Stimulated activated CD4-positive, alpha-beta T cell treated with anti-CD3 and anti-CD28 coated beads, Interleukin-15, amount 100 ng/mL, for 24 hours (primary cell): ENCODE measurements at places on chromosomes 5 and 9.
A peak's percentile ranks its signal among the peaks of the same experiment; 100 is the strongest.

DNA sequence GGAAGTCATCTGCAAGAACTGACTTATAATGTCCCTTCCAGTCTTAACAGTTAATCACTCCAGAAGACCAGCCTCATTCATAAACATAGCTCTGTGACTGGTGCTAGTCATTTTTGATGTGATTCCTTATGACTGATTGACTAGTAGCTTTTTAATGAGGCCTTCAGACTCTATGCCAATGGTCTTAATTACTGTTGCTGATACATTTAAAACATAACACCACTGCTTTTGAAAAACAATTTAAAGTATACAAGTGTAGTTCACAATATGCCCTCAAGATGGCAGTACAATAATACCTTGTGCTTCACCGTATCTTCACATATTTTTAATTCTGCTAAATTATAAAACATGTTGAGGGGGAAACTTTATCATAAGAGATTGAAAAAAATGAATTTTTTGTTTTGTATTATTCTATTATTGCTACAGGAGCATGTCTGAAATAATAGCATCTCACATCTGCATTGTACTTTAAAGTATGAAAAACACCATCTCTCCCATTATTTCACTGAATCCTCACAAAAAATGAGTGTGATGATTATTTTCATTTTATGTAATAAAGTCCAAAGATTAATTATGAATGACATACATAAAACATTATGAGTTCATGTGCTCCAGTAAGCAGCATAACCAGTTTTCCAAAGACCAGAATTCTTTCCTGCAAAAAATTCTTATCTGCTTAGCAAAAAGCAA is 55.2 kb upstream of the SHISAL2B start:
- DNase-seq = no peak

DNA sequence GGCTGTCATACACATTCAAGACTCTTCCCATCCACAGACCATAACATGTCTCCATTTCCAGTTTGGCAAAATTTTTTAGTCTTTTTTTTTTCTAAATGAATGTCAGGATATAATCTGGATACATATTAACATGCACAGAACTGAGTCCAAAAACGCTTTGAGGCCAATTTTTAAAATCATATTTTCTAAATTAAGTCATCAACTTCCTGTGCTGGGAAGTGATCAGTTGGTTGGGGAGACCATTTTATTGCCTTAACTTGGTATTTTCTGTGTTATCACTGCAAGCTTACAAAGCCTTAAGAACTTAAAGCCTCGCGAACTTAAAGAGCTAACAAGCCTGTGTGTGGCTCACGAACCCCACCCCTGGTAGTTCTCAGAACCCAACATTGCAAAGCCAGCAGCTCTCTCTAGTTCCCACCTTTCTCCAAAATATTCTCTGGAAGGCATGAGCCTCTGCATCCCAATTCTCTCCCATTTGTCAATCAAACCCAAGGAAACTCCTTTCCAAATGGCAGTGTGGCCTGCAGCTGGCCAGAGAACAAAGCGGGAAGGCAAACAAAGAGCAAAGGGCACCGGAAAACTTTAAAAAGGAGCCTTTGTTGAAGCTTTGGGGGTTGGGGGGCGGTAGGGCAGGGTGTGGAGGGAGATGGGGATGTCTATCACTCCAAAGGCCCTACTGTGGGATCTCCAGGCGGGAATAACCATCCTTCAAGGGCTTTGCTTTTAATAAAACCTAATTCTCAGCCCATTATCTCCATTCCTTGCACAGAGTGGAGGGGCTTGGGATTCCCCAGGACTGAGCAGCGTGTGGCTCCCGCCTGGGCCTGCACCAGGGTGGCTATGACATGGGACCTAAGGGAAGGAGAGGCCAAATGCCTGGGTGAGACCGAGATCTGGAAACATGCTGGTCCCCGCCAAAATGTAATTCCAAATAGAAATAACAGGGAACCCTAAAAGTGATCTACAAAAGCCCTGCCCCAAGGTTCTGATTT is 65.0 kb downstream of the ROR2 start:
- DNase-seq = no peak

DNA sequence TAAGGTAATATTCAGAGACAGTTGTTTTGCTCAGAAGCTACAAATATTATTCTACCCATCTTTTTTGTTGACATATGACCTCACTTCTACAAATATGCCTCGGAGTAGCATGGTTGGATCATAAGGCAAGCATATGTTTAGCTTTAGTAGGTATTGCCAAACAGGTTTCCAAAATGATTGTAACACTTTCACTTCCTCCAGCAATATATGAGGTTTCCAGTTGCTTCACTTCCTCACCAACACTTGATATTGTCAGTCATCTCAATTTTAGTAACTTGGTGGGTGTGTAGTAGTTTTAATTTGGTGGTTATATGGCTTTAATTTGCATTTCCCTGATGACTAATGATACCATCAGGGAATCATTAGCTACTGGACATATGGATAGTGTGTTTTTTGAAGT is 46.7 kb downstream of the TNFSF8 start:
- DNase-seq = no peak

DNA sequence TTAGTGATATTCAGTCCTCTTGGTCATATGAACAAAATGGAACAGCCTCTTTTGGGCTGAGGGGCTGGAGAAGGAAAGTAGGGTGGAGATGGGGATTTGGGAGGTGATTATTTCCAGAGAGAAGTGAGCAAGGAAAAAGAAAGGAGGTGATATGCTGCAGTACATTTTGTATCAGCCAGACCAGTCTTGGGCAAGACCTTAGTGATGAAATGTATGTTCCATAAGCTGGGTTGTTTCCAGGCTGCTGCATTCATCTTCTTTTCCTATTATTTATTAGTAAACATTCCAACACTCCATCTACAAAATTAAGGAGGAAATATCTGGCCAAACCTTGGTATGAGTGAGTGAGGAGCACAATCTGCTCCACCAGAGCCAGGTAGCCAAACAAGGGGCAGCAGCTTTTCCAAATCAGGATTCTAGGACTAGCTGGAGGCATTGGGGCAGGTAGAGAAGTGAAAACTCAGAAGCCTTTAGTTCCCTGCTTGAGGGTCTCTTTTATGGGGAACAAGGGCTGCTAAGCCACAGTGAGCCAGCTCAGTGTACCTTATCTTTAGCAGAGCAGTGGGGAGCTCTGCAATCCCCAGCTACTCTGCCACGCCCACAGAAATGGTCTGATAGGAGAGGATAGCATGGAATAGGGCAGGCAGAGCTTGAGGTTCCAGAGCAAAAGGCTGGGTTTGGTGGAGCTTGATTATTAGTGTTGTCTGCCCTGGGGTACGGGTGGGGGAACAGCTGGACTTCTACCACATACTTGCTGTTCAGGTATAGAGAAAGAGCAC is 19.5 kb downstream of the RAD1 start:
- no peak for DNase-seq

GRCh38 chr9:19464764-19465585 is 56.2 kb downstream of the ACER2 start:
- DNase-seq = peak; percentile 77

DNA sequence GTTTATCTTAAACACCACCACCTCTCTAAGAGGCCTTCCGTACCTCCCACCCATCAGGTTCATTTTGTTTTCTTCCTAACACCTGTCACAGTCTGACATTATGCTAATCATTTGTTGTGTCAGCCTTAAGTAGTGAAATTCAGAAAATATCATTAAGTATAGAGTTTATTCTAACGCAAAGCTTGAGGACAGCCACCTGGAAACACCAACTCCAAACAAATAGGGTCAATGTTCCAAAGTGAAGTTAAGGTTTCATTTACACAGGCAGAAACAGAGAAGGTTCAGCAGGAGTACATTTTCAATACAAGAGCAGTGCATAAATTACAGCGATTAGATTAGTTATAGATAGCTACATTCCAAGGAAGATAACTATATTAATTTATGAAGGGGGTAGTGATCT is 1.3 kb upstream of the SMC5 start:
- DNase-seq = no peak

- no peak for DNase-seq
These were observed 8.1 kb upstream of the NUP214 start for GRCh38 chr9:131117121-131117761.

DNA sequence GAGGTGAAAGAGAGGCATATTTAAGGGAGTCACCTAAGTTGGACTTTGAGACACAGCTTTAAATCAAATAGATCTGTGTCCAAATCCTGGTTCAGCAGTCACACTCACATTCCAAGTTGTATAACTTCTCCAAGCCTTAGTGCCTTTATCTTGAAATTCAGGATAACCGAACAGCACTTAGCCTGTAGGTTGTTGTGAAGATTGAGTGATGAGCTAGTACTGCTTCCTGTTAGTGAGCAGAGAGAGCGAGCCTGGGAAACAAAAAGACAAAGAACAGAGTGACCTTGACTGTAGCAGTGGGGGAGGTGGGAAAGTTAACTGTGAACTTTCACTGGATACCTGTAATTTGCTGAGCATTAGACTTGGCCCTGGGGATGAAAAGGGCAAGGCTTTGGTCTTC is 22.4 kb downstream of the MAML1 start:
- no peak for DNase-seq
